ENCODE measurements at places on chromosomes 11 and 22. TPM values are rescaled to one million over a fixed set of nuclear protein-coding genes. Genes with fewer than 3 reads are reported as not detected.

The CST6 gene
- total RNA-seq = not detected

The GRK2 gene
- 234 TPM for total RNA-seq

The TMPRSS13 gene
- 1.7 TPM for total RNA-seq

The OR51B4 gene
- not detected for total RNA-seq

The FREY1 gene
- total RNA-seq = 1.2 TPM

The ZNRF3 gene
- 1.5 TPM for total RNA-seq

The SMIM35 gene
- total RNA-seq = 0.13 TPM

The CCND1 gene
- 2.8 TPM for total RNA-seq

The BACE1 gene
- total RNA-seq = 1.6 TPM

The C2CD2L gene
- 26.0 TPM for total RNA-seq

The MAPK11 gene
- total RNA-seq = 11.4 TPM

The OR4A16 gene
- not detected for total RNA-seq

The CCDC87 gene
- total RNA-seq = 0.21 TPM

The OR5M11 gene
- not detected for total RNA-seq

The FAM168A gene
- total RNA-seq = 11.7 TPM

The TMEM191B gene
- 0.76 TPM for total RNA-seq

The POU2AF2 gene
- total RNA-seq = not detected

The MUC2 gene
- total RNA-seq = not detected

The SLC7A4 gene
- total RNA-seq = 0.61 TPM

The ACR gene
- not detected for total RNA-seq

The PDGFB gene
- total RNA-seq = 1.2 TPM

The CTSW gene
- 51.7 TPM for total RNA-seq

The KRTAP5-2 gene
- total RNA-seq = not detected

The CSF2RB gene
- total RNA-seq = 0.04 TPM

The OR5P2 gene
- not detected for total RNA-seq

The MUC5AC gene
- not detected for total RNA-seq

The PATE4 gene
- not detected for total RNA-seq

The VPREB1 gene
- not detected for total RNA-seq

The MFRP gene
- total RNA-seq = not detected

The OR51B5 gene
- not detected for total RNA-seq

The USH1C gene
- total RNA-seq = not detected

The UBQLN3 gene
- not detected for total RNA-seq

The OR6A2 gene
- total RNA-seq = 0.13 TPM

The SLC35C1 gene
- total RNA-seq = 16.3 TPM

The IL17REL gene
- 0.13 TPM for total RNA-seq

The APOL4 gene
- total RNA-seq = 0.84 TPM

The CELSR1 gene
- 0.10 TPM for total RNA-seq

The OR52A5 gene
- total RNA-seq = not detected

The TRIM29 gene
- not detected for total RNA-seq

The C11orf87 gene
- total RNA-seq = not detected

The HNRNPUL2 gene
- 61.9 TPM for total RNA-seq
